ENCODE measurements at places on chromosomes 4 and X.

GRCh38 chr4:175776217-175776616 is 35.8 kb downstream of the GPM6A start:
- no peak for DNase-seq

DNA sequence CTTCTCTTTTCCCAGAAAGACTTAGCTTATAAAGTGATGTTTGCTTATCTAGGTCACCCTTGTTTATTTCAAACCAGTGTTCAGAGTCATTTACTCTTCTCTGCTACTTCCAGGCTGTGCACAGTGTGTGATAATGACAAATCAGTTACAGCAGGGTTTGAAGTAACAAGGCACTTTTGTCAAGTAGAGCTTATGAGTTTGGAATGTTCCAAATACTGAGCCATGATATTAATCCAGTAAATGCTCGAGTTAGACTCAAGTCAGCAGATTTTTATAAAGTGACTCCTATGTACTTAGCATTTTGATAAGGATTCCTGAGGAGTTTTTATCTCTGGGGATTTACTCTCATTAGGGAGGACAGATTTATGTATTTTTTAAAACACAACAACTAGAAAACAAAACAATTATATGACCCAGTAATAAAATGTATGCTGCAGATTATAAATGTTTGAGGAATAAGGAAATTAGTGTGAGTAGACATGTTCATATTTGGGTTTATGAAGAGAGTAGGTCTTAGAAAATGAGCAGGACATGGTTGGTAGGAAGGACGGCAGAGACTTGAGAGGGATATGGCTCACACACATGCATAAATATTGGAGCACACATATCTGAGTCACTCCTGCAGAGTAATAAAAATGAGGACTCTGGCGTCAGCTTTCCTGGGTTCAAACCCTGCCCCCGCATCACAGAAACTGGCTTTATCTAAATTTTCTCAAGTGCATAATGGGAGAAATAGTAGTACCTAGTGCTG is 271.2 kb downstream of the FBXO8 start:
- no peak for DNase-seq

DNA sequence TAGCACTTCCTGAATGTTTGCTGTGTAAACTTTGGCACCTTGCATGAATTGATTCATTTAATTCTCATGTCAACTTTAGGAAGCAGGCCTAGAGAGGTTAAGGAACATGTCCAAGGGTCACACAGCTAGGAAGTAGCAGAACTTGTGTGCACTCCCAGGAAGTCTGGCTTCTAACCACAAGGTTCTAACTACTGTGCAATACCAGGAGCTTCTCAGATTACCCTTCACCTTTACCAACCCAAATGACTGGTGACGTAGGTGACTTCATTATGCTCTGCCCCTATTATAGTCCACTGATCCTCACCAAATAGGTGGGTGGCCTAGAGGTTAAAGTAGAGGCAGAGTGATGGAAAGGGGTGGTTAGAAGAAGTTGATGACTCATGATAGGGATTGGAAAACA is 14.4 kb downstream of the AR start:
- DNase-seq: no peak

DNA sequence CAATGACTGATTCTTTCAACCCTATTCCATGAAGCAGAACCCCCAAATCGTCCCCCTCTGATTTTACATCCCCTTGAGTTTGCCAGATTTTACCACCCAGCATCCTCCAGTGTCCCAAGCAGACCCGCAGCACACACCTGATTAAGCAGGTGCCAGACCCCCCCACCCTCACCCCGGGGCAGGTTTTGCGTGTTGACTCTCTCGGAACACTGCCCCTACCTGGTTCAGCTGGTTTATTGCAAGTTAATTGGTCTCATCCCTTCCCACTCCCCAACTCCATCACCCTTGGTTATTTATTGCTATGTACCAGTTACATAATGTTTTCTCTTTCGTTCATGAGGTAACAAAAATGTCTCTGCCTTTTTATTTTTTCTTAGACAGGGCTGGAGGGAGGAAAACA is 258.4 kb downstream of the BCOR start:
- DNase-seq: no peak

DNA sequence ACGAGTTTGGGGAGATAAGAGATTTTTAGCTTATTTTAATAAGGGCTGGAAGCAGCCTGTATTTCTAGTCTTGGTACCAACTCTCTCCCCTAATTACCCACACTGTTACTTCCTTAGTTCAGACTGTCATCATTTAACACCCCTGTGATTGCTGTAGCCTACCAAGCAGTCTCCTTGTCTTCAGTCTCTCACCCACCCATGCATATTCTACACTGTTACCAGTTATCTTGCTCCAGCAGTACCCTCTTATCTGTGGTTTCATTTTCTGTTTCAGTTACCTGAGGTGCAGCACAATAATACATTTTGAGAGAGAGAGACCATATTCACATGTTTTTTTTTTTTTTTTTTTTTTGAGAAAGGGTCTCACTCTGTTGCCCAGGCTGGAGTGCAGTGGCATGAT is 80.2 kb downstream of the DIAPH2 start:
- DNase-seq: no peak

DNA sequence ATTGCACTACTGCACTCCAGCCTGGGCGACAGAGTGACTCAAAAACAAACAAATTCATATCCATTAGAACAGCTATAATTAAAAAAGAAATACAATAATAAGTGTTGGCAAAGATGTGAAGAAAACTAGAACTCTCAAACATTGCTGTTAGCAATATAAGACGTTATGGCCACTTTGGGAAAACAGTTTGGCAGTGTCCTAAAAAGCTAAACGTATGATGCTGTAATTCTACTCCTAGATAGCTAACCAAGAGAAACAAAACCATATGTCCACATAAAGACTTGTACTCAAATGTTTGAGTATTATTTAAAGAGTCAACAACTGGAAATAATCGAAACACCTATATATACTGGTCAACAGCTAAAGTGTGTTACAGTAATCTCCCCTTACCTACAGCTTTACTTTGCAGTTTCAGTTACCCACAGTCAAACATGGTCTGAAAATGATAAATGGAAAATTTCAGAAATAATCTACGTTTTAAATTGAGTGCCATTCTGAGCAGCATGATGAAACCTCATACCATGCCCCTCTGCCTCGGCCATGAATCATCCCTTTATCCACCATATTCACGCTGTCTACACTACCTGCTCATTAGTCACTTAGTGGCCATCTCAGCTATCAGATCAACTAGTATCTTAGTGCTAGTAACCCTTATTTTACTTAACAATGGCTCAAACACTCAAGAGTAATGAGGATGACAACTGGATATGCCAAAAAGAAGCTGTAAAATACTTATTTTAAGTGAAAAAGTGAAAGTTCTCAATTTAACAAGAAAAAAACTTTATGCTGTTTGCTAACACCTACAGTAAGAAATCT is 4.9 kb downstream of the ELF2 start:
- no peak for DNase-seq

DNA sequence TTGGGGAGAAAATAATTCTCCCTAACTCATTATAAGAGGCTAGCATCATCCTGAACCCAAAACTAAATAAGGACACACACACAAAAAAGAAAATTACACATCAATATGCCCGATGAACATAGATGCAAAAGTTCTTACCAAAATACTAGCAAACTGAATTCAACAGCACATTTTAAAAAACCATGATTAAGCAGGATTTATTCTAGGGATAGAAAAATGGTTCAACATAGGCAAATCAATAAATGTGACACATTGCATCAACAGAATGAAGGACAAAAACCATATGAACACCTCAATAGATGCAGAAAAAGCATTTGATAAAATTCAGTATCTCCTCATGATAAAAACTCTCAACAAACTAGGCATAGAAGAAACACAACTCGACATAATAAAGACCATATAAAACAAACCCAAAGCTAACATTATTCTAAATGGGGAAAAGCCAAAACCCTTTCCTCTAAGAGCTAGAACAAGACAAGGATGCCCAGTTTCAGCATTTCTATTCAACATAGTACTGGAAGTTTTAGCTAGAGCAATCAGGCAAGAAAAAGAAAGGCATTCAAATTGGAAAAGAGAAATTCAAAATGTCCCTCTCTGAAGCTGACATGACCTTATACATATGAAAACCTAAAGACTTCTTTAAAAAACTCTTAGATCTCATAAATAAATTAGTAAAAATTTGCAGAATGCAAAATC is 200.9 kb downstream of the NKX6-1 start:
- DNase-seq: no peak

- DNase-seq: no peak
These were observed 116.8 kb upstream of the AGA start for GRCh38 chr4:177558995-177559394.

- DNase-seq: no peak
These were observed 18.0 kb upstream of the CLCN4 start for GRCh38 chrX:10138726-10139125.

DNA sequence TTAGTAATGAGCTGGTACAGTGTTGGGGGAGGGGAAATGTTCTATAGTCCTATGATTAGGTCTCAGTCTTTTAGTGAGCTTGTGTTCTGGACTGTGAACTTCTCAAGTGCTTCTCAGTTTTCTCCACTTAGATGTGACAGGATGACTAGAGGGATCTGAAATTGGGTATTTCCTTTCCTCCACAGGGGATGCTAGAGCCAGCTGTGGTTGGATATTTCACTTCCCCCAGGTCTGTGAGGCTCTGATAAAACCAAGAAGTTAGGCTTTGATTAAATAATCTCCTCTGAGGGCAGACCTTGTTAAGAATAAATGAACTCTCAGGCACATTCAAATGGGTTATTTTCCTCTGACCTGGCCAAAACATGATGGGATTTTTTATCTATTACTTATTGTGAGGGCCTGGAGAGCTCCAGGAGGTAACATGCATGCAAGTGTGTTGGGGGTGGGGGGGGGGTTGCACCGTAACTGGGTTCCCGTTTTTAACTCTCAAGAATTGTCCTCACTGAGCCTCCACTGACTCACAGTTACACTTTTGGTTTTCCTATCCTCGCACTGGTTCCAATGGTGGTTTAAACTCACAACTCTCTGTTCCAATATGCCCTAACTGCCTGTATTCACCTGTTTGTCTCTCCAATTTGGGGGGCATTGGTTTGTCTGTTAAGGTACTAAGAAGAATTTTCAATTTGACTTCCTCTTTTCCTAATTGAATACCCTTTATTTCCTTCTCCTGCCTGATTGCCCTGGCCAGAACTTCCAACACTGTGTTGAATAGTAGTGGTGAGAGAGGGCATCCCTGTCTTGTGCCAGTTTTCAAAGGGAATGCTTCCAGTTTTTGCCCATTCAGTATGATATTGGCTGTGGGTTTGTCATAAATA is 28.1 kb upstream of the GLRA3 start:
- no peak for DNase-seq

GRCh38 chr4:117478702-117479101 is 393.3 kb upstream of the TRAM1L1 start:
- DNase-seq: no peak

DNA sequence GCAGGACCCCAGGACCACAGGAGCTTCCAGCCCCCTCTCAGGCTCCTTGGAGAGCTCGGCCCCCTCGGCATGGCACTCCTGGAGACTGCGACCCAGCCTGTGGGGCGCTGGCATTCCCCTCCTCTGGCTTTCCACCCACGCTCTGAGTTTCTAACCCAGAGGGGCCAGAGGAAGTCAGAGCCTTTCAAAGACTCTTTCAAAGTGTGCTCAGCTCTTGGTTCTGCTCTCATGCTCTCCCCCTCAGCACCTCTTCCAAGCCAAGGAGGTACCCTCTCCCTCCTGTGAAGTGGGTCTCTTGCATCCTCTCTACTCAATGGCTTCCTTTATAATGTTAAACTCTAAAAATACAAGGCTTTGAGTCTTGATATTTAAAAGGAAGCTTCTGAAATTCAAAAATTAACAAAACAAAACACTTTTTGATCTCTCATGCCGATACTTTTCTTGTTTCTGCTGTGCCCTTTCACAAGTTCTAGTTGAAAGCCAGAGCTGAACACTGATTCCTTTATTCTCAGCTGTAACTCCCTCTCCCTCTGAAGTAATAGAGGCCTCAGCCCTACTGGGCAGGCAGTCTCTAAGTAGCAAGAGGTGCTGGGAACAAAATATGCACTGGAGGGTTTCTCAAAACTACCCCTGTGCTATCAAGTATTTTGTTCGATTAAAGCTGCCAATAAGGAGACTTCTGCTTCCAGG is 82.8 kb downstream of the NAT8L start:
- DNase-seq: no peak

GRCh38 chrX:139647597-139647996 is 60.4 kb downstream of the MCF2 start:
- no peak for DNase-seq

DNA sequence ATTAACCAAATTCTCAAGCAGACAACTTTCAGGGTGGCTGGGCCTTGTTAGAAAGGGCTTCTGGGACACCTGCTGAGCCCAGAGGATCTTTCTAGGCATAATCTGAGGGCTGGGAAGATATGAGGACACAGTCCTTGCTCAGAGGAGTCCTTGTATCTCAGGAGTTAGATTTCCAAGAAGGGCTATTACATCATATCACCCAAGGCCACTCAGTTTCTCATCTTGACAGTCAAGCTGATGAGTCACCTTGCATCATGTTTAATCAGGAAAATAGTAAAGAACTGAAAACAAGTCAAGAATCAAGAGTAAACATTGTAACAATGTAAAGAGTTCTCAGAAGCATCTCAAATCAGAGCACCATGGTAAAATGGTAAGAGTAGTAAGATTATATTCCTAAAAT is 4.0 kb downstream of the PCYT1B start:
- DNase-seq: no peak

DNA sequence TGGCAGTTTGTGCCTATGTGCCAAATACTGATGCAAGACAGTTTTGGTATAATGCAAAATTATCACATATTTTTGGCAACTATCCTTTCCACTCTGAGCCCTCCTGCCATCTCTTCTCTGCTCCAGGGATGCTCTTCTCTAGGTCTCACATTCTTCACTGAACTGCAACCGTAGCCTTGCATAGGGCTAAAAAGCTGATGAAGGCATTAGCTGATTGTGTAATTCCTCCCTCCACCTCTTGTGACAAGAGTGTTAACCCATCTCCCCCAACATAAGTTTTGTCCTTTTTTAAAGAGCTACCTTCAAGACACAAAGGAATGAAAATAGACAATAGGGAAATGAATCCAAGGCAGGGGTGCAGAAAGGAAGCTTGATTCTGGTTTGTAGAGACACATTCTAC is 33.1 kb upstream of the ANK2 start:
- no peak for DNase-seq

DNA sequence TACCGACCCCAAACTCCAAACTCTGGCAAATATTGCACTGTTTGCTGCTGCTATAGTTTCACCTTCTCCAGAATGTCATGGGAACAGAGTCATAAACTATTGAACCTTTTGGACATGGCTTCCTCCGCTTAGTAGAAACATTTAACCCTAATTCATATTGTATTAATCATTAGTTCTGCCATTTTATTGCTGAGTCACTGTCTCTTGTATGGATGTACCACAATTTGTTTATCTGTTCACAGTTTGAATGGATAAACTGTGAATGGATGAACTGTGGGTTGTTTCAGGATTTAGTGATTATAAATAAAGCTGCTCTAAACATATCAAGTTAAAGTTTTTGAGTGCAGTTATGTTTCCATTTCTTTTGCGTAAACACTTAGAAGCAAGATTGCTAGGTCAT is 10.1 kb downstream of the ANXA10 start:
- no peak for DNase-seq

GRCh38 chr4:145494666-145495270 is 13.1 kb downstream of the SMAD1 start:
- no peak for DNase-seq

- no peak for DNase-seq
These were observed 123.7 kb downstream of the ARHGAP10 start for GRCh38 chr4:147855571-147856009.

GRCh38 chrX:107561468-107562215 is 66.7 kb upstream of the PRPS1 start:
- no peak for DNase-seq

- no peak for DNase-seq
These were observed 105.5 kb downstream of the ARHGAP10 start for GRCh38 chr4:147837435-147837834.

GRCh38 chrX:30690330-30690729 is 37.1 kb downstream of the GK start:
- DNase-seq: no peak
